ENCODE measurements at places on chromosomes 3 and 15. TPM values are rescaled to one million over a fixed set of nuclear protein-coding genes. Genes with fewer than 3 reads are reported as not detected.

Gene CLDN11
- total RNA-seq, result 2.8 TPM

Gene MUC20
- total RNA-seq, result 10.0 TPM

Gene TMEM42
- 5.3 TPM for total RNA-seq

Gene TMEM43
- total RNA-seq, result 42.3 TPM

Gene HIGD2B
- total RNA-seq, result not detected

Gene UBA3
- 115 TPM for total RNA-seq

Gene C3orf20
- total RNA-seq, result 0.31 TPM

Gene CELSR3
- total RNA-seq, result 67.9 TPM

Gene TEX264
- 14.1 TPM for total RNA-seq

Gene GRM2
- 17.5 TPM for total RNA-seq

Gene RTP3
- not detected for total RNA-seq

Gene TMEM158
- 21.3 TPM for total RNA-seq

Gene GPR176
- 35.4 TPM for total RNA-seq

Gene FXR1
- 301 TPM for total RNA-seq
